ENCODE measurements at places on chromosomes 2 and 18.

DNA sequence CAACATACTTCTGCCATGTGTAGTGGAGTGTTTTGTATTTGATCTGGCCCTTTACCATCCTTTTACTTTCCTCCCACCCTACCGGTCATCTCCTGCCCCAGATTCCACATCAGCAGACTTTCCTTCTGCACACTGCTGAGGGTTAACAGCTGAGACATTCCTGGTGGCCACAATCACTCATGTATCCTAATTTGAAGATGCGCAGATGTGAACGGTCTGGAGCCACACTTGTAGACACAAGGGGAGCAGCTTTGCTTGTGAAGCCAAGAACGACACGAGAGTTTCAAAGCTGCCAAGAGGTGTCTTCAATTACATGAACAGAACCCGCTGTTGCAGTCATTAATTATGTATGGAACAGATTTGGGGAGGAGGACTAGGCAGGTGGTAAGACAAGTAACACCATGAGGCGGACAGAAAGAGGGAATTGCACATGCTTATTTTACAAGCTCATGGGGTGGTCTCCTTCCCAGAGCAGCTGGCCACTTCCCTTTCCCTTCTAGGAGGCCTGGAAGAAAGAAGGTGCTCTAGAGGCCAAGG is 260.7 kb upstream of the KLHL29 start:
- no peak for DNase-seq

DNA sequence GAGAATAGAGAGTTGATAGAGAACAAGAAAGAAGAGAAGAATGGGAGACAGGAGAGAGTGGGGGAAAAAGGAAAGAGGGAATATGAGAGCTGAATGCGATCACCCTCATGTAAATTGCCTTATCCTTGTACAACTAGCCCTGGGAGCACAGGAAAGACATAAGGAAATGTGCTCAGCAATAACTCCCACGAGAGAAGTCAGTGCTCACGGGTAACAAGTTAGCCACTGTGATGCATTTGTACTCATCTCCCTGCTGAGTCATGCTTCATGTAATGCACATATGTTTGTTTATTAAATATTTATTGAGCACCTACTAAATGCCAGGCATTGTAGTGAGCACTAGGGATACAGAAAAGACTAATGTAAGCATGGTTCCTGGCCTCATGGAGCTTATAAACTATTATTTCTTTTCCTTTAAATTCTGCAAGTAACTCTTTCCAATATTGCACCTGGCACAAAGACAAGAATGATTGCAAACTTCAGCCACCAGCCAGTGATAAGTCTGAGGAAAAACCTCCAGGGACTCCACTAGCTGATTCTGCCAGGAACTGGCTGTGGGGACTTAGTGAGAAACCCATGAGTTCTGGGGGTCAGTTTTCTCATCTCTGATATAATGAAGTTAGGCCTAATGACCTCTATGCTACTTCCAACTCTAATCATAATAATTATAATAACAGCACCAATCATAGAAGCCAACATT is 124.1 kb downstream of the LNPK start:
- DNase-seq, result no peak

DNA sequence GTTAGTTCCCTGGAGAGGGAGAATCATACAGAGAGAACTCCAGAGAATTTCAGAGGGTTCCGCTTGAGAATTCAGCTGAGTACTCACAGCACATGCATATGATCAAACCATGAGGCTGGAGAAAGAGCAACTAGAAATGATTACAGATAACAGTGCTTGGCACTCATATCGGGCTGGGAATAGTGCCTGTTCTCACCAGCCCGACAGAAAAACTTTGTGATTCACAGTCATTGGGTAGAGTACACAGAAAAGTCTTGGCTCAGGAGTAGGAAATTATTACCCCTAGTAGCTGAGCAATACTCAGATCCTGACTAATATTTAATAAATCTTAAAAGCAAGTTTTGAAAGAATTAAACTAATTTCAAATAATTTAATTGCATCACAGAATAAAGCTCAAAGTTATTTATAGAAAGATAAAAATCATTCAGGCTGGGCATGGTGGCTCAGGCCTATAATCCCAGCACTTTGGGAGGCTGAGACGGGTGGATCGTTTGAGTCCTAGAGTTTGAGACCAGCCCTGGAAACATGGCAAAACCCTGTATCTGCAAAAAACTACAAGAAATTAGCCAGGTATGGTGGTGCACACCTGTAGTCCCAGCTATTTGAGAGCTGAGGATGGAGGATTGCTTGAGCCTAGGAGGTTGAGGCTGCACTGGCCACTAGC is 6.8 kb downstream of the WDPCP start:
- no peak for DNase-seq

- DNase-seq, result peak; percentile 12
Measured at GRCh38 chr2:37671816-37672103, 318 bp upstream of the CDC42EP3 start.

DNA sequence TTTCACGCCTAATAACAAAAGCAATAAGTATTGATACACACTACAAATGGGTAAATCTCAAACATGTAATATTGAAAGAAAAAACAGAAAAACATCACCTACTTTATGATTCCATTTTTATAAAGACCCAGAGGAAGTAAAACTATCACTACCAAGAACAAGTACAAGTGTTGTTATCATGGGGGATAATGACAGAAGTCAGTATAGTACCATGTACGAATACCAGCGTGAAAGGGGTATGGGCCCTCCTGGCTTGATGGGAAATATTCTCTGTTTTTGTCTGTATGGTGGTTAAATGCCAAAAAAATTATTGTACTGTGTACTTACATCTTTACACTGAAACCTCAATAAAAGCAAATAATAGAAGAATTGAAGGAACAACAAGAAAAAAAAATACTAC is 665.7 kb downstream of the TMEM182 start:
- DNase-seq, result no peak

- no peak for DNase-seq
Measured at GRCh38 chr18:63963615-63964256, 6.1 kb upstream of the SERPINB8 start.

DNA sequence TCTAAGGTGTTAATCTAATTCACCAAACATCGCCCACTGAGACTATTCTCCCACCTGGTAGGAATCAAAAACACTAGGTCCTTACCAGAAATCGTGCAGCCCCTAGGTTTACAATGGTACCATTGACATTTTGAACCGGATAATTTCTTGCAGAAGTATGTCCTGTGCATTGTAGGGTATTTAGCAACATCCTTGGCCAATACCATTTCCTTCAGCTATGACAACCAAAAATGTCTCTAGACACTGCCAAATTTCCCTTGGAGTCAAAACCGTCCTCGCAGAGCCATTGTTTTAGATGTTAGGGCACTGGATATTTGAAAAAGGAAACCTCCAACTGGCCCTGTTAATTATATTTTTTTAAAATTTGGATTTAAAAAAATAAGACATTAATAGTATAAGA is 3.8 kb downstream of the VPS54 start:
- DNase-seq, result no peak

- DNase-seq, result no peak
Measured at GRCh38 chr18:79748321-79749180, 49.2 kb upstream of the KCNG2 start.

DNA sequence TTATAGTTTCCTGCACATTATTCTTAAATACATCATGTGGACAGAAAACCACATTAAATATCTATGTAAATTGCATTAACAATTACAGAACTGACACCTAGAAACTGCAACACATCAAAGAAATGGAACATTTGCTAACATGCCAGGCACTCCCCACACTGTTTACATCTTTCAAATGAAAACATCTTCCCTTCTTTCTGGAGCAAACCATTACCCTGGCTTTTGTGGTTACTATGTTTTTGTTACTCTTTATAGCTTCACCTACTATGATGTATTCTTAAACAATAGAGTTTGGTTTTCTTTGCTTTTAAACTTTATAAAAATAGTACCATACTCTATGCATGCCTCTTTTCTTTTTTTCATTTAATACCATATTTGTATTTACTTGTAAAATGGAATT is 1894.5 kb upstream of the CELF4 start:
- DNase-seq, result no peak

GRCh38 chr2:176239031-176239430 is 30.2 kb upstream of the MTX2 start:
- no peak for DNase-seq

GRCh38 chr2:190500054-190500502 is 34.4 kb downstream of the NEMP2 start:
- DNase-seq, result no peak

- no peak for DNase-seq
Measured at GRCh38 chr18:32595832-32596231, 125.2 kb upstream of the GAREM1 start.

GRCh38 chr2:19292007-19292406 is 66.4 kb downstream of the OSR1 start:
- no peak for DNase-seq

GRCh38 chr2:15293262-15293937 is 267.7 kb downstream of the NBAS start:
- DNase-seq, result no peak

GRCh38 chr18:79260510-79260909 is 135.2 kb upstream of the NFATC1 start:
- no peak for DNase-seq

DNA sequence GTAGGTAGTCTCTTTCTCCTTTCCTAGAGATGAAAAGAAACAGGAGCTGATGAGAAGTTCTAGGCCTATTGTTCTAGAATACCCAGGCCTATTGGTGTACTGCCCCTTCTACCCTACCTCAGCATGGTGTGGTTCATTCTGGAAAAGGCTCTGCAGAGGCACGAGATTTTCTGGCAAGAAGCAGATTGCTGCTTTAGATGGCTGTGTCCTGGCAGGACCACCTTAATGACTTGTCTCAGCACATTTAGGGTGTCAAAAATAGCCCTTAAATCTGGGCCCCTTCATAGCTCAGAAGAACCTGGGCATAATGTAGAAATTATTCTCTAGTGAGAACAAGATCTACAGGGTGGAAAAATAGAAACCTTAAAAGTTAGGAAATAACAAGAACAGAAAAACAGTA is 87.9 kb downstream of the BCL2L11 start:
- no peak for DNase-seq

DNA sequence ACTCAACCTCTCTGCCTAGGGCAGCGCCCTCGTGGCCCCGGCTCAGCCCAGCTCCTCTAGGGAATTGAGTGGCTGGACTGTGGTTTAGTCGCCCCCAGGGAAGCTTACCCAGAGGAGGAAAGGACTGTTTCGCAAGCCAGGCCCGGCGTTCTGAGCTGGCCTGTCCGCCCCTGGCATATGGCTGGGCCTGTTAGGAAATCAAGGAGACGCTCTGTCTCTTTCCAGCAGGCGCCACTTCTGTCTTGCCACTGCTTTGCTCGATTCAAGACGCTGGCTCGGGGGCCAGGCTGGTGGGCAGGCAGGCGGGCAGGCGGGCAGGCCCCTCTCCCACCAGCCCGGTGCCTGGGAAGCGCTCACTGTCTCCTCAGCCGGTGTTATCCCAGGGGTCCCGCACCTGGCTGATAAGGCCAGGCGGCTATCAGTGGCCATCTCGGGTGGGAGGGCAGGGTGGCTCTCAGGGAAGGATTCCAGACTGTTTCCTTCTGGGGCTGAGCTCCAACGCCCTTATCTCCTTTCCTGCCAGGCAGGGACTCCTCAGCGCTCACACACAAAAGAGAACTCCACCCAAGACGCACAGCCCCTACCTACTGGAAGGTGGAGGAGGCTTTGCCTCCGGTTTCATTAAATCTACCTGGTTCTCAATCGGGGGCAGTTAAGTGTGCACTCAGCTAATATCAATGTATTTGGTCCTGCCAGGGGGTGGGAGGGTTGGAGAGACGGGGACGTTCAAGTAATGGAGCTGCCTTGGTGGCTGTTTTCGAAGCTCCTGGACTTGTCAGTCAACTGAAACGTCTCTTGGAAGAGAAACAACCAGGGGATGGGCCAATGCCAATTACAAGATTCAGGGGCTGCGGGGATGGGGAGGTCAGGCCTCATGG is 109.1 kb downstream of the SMAD7 start:
- DNase-seq, result no peak

GRCh38 chr2:88590998-88591613 is 36.2 kb downstream of the EIF2AK3 start:
- DNase-seq, result no peak

DNA sequence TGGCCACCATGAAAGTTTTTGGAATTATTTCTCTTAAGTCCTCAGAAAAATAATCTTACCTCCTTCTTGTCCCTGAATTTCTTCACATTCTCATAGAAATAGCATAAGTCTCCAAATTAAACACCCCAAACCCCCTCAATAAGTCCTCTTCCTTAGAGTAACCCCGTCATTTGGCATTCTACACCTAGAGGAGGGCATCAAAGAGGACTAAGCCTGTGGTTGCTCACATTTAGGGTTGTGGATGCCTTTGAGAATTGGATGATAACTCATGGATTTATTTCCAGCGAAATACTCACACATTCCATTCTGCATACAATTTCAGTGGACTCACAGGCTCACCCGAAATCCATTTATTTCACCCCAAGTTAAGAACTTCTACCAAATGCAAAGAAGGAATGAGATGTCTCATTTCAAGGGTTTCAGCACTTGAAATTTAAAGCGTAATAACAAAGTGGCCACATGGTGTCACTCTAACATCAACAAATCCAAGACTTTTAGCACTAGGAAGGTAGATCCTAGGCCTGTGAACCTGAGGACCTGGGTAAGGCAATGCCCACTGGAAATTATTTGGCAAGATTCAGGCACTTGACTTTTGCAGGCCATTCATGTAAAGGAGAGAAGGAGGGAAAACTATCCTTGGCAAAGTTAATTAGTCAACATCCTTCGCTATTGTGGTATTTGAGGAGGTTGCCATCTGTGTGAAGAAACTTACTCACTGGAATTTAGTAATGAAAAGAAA is 24.6 kb downstream of the DYTN start:
- no peak for DNase-seq

- DNase-seq, result no peak
Measured at GRCh38 chr2:112658839-112659667, 13.3 kb downstream of the SLC20A1 start.

DNA sequence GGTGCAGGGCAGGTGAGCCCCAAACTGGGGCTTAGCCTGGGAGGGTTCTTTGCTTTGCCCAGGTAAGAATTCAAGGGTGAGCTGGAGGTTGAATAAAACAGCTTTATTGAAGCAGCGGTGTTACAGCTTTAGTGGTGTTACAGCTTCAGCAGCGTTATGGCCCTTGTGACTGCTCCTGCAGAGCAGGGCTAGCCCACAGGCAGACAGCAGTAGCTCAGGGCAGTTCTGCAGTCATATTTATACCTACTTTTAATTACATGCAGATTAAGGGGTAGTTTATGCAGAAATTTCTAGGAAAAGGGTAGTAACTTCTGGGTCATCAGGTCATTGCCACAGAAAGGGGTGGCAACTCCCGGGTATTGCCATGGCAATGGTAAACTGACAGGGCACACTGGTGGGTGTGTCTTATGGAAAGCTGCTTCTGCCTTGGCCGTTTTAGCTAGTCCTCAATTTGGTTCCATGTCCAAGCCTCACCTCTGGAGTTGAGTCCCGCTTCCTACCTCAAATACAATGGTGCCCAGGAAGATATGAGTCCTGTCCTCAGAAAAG is 78.2 kb downstream of the THNSL2 start:
- no peak for DNase-seq

- DNase-seq, result no peak
Measured at GRCh38 chr2:194495046-194495445, 1162.0 kb upstream of the SLC39A10 start.

GRCh38 chr2:100900156-100900795 is 80.3 kb downstream of the NPAS2 start:
- DNase-seq, result no peak

- no peak for DNase-seq
Measured at GRCh38 chr2:27591745-27592144, 8.9 kb downstream of the ZNF512 start.

GRCh38 chr2:215843579-215843978 is 169.8 kb downstream of the MREG start:
- DNase-seq, result no peak

- DNase-seq, result no peak
Measured at GRCh38 chr18:2653467-2653866, 2.1 kb upstream of the SMCHD1 start.

- no peak for DNase-seq
Measured at GRCh38 chr2:201472411-201472810, 20.9 kb downstream of the STRADB start.
